ENCODE measurements at places on chromosomes 4 and X.

DNA sequence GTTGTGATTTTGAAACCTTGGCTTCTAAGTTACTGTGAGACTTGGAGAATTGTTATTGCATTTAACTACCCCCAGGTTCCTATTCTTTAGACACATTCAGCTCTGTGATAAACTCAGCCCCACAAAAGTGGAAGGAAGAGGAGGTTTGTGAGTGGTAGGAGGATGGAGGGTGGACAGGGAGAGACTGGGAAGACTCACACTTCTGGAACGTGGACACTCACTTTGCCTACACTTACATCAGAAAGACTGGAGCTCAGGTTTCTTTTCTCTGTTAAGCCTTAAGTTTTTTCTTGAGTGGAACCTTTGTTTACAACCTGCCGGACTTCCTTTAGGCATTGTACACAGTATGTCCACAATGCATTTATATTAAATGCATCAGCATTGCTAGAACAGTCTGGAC, 99.0 kb downstream of the AREG start:
- peak; percentile 90 for DNase-seq

DNA sequence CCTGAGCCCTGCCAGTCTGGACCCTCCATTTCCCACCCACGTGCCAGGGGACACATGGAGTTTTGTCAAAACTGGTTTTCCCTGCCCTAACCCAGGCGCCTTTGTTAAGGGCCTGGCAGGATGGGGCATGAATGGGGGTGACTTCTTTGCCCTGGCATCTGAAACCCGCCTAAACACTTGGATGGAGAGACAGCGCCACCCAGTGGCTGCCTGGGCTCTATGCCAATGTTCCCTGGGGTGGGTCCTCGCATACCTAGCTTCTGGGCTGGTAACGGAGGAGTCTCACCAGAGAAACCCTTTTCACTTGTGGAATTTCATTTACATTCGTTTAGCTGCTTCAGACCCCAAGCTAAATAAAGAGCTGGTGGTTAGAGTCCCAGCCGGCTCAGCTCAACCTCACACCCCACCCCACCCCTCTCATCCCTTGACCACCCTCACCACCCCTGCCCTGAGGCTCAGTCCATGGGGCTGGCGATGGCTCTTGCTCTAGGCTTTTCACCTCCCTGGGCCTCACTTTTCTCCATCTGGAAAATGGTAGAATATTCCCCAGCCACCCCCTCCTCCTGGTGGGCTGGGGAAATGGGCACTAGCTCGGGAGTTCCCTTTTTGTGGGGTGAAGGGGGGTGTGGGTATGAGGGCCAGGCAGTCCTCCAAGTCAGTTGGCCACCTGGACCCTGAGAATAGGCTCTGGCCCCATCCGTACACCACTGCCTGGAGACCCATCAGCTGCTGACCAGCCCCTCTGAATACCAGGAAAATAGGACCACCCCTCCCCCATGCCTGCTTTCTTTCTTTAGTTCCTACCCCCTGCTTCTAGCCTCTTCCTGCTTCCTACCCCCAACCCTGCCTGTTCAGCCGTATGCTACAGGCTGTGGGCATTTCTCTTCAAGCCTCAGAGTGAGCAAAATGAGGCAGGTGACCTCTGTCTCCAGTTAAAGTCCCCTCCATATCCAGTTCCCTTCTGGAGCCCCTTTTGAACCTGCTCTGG, 57.1 kb upstream of the PJA1 start:
- DNase-seq = peak; percentile 67

GRCh38 chr4:859496-859895, 33.6 kb upstream of the CPLX1 start:
- DNase-seq = no peak

DNA sequence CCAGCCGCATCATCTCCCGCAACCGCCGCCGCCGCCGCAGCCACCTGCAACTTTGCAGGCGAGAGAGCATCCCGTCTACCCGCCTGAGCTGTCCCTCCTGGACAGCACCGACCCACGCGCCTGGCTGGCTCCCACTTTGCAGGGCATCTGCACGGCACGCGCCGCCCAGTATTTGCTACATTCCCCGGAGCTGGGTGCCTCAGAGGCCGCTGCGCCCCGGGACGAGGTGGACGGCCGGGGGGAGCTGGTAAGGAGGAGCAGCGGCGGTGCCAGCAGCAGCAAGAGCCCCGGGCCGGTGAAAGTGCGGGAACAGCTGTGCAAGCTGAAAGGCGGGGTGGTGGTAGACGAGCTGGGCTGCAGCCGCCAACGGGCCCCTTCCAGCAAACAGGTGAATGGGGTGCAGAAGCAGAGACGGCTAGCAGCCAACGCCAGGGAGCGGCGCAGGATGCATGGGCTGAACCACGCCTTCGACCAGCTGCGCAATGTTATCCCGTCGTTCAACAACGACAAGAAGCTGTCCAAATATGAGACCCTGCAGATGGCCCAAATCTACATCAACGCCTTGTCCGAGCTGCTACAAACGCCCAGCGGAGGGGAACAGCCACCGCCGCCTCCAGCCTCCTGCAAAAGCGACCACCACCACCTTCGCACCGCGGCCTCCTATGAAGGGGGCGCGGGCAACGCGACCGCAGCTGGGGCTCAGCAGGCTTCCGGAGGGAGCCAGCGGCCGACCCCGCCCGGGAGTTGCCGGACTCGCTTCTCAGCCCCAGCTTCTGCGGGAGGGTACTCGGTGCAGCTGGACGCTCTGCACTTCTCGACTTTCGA, 654 bp downstream of the ATOH1 start:
- DNase-seq = no peak

GRCh38 chrX:22141047-22141730, 109.1 kb downstream of the PHEX start:
- no peak for DNase-seq

DNA sequence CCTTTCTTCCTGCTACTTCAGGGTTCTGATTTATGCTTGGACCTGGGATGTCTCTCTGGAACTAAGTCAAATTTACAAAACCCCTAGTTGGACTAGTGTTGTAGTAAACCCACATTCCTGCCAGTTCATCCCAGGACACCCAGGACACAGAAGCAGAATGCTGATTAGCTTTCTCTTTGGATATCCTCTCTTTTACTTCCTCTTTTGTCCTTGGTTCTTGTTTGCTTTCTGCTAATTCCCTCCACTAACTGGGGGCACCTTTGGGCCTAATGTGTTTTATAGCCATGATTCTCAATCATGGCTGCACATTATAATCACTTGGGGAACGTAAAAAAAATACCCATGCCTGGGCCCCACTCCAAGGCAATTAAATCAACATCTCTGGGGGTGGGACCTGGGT, 42.5 kb downstream of the LANCL3 start:
- no peak for DNase-seq

GRCh38 chr4:189299706-189300105, 641.0 kb upstream of the FRG1 start:
- DNase-seq = no peak

DNA sequence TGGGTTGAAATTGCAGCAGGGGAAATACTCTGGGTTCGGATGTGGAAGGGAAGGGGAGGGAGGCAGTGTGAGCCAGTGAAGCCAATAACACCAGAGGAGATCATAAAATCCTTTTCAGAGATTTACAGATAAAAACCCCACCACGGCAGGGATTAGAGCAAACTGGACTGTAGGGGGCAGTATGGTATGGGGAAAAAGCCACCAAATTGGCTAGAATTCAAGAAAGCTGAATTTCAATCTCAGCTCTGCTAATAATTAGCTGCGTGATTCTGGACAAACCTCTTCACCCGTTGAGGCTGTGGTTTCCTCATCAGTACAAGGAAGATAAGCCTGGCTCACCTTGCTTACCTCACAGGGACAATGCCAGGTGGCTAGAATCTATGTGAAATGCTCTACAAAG, 108.1 kb downstream of the ATG4A start:
- no peak for DNase-seq

DNA sequence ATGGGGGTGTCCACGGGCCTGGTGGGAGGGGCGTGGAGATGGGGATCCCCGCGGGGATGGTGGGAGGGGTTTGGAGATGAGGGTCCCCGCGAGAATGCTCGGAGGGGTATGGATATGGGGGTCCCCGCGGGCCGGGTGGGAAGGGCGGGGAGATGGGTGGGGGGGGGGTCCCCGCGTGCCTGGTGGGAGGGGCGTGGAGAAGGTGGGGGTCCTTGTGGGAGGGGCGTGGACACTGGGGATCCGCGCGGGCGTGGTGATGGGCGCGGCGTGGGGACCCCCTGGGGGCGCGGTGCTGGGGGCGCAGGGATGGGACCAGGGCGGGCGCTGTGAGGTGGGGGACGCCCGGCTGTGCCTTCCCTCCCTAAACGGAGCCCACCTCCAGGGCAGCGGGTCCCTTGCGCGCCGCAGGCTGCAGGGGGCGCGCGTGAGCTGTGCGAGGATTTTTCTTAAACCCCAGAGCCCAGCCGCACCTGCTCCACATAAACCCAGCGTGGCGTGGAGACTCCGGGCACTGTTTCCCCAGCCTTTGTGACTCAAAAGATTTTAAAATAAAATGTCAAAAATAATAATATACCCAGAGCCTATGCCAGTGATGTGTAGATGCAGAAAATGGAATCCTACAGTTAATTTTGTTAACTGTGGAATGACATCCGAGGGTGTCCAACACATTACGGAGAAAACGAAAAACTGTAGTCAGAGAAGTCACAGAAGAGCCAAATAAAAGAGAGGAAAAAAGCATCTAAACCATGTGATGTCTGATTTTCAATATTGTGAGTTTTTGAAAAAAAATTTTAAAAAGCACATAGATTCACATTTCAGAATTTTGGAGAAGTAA, 1.5 kb upstream of the ASMTL start:
- DNase-seq = peak; percentile 72

GRCh38 chr4:244471-244870, 60.8 kb downstream of the ZNF732 start:
- no peak for DNase-seq

- DNase-seq = no peak
Measured at GRCh38 chrX:112627206-112627605, 52.5 kb downstream of the LHFPL1 start.

- DNase-seq = peak; percentile 86
Measured at GRCh38 chrX:141468940-141469339, 115.6 kb downstream of the SPANXA1 start.

- no peak for DNase-seq
Measured at GRCh38 chr4:141570290-141570689, 66.1 kb upstream of the IL15 start.

GRCh38 chr4:1336088-1336491, 10.9 kb upstream of the UVSSA start:
- no peak for DNase-seq

- peak; percentile 39 for DNase-seq
Measured at GRCh38 chr4:20299515-20299914, 47.8 kb downstream of the SLIT2 start.

DNA sequence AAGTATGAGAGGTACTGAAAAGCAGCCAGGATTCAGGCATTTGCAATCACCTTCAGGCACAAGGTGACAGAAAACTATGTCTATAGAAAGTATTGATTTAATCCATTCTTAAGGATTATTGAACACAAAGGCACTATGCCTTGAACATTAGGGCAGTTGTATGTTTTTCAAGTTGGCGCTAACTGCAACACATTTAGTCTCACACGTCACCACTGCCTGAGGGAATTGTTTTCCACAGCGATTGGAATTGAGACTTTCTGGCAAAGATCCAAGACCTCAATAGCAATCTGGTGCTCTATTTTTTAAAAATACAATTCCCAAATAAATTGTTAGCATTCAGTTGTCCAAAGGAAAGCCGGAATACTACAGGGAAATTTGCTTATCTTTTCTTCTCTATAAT, 52.7 kb upstream of the FTHL17 start:
- DNase-seq = no peak

- DNase-seq = no peak
Measured at GRCh38 chr4:107699466-107700206, 20.4 kb downstream of the PAPSS1 start.

DNA sequence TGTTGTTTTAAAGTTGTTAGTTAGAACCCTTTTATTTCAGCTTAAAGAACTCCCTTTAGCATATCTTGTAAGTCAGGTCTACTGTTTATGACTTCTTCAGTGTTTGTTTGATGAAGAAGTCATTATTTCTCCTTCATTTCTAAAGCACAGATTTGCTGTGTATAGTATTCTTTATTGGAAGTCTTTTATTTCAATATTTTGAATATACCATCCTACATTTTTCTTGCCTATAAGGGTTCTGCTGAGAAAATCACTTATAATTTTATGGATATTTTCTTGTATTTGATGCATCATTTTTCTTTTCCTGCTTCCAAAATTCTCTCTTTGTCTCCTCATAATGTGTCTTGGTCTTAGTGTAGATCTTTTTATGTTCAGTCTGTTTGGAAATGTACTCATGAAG, 134.5 kb downstream of the CPXCR1 start:
- no peak for DNase-seq

DNA sequence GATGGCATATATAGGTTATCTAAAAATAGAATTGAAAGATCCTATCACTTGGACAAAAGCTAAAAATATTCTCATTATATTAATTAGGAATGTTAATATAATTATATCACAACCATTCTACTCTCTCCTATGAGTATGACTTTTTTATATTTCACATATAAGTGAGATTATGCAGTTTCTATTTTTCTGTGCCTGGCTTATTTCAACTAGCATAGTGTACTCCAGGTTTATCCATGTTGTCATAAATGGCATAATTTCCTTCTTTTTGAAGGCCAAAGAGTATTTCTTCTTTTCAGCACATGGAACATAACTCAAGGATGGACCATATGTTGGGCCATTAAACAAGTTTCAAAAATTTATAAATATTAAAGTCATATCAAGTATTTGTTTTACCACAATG, 421.2 kb upstream of the CTSO start:
- no peak for DNase-seq

GRCh38 chrX:7815166-7815805, 27.7 kb upstream of the VCX start:
- no peak for DNase-seq

DNA sequence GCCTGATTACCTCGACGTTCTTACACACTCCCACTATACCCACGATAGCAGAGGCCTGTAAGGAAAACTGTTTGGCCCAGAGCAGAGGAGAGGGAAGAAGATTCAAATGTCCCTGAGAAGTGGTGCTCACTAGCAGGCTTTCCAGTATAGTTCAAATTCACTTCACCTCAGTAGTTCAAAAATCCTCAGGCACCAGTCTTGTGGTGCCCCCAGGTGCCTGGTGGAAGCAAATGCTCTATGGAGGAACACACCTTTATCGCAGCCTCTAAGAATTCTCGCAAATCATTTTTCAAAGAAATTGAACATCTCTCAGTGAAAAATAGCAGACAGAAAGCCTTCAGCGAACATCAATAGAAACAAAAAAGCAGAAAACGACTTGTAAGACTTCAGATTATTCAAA, 12.2 kb upstream of the MTMR1 start:
- peak; percentile 37 for DNase-seq
